Muscle of arm (tissue), 14 donors: ENCODE measurements at places on chromosomes 5 and 9. TPM values are rescaled to one million over a fixed set of nuclear protein-coding genes. Genes with fewer than 3 reads are reported as not detected.

EPB41L4A gene
- polyA plus RNA-seq: 8.5 TPM

DNA sequence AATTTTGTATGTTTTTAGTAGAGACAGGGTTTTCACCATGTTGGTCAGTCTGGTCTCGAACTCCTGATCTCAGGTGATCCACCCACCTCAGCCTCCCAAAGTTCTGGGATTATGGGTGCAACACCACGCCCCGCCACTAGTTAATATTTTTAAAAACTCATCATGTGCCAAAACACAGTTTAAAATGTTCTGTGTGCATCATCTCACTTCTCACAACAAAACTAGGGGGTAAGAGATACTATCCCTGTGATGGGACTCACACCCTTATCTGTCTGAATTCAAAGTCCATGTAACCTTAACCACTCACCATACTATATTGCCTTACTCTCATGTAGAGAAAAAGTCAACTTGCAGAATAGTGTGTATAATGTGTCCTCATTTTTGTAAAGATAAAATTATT is 2.6 kb downstream of the PKD2L2 start:
- DNase-seq: no peak

GRCh38 chr5:34803974-34804732 is 34.8 kb upstream of the TTC23L start:
- peak; percentile 25 for DNase-seq

PDE4D gene
- not detected for polyA plus RNA-seq

DNA sequence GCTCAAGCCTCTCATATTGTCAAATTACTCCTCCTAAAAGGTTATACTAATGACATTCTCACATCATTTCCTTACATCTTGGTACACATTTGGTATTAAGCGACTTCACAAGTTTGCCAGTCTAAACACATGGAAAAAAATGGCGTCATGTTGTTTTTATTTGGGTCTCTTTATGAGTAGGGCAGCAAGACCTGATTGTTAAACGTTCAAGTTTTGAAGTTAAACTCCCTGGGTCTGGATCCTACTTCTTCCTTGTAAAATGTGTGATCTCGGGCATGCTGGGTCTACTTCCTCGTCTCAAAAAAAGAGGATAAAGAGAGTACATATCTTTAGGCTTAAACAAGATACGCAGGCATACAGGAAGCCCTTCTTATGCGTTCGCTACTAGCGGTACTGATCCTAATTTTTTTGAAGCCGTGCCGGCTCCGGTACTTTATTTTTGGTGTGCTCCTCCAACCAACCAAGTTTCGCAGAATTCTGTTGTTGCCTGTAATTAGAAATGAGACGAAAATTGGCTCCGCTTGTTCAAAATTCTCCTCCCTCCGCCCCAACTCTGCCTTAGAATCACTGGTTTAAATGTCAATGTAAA is 596 bp upstream of the CDC37L1 start:
- DNase-seq: peak; percentile 66

DNA sequence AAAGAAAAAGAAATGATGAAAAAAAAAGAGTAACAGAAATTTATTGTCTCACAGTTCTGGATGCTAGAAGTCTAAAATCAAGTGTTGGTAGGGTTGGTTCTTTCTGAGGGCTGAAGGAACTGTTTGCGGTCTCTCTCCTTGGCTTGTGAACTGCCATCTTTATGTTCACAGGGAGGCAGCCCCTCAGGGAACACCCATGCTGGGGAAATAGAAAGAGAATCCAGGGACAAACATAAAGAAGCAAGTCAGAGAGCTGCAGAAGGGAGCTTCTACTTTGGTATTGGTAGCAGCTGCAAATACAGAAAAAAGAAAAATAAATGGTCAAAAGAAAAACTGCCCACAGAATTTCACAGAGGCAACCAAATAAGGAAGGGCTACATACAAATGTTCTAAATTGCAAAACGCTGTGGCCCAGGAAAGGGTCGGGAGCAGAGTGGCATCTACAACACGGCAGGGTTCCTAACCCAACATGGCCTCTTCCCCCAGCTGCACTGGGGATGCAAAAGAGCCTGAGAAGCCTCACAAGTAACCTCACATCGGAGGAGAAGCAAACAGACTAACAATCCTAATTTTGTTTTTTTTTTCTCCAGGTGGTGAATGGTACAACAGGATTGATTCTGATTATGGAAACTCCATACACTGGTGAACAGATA is 37.4 kb downstream of the ELOVL7 start:
- DNase-seq: no peak

DNA sequence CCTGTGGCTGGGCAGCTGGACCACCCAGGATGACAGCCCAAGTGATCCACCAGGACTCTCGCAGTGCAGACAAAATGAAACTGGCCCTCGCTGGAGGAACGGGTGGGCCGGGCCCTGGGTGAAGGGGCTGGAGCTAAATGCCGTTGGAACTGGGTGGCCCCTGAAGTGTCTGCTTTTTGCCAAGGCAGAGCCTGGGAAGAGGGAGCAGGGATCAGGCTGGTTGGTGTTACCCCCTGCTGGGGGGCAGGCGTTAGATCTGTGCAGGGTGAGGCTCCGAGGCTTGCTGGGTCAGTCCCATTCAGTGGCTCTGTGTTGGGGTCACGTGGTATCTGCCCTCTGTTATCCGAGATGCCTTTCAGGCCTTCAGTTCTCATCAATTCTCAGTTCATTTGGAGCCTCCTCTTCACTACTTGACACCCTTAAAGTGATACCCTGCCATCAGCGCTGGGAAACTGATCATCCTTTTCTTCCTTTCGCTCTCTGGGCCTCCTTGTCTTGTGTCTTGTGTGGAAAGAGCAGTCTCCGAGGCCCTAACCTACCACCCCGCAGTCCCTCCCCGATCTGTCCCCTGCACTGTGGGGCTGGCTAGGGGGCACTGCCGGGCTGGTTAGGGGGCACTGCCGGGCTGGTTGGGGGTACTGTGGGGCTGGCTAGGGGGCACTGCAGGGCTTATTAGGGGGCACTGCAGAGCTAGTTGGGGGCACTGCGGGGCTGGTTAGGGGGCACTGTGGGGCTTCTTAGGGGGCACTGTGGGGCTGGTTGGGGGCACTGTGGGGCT is 37.3 kb downstream of the COL5A1 start:
- no peak for DNase-seq

GRCh38 chr9:38361473-38361850 is 31.0 kb upstream of the ALDH1B1 start:
- DNase-seq: no peak

FGF18 gene
- polyA plus RNA-seq: 16.4 TPM

GRCh38 chr5:130227699-130228098 is 323.4 kb downstream of the CHSY3 start:
- DNase-seq: no peak

DNA sequence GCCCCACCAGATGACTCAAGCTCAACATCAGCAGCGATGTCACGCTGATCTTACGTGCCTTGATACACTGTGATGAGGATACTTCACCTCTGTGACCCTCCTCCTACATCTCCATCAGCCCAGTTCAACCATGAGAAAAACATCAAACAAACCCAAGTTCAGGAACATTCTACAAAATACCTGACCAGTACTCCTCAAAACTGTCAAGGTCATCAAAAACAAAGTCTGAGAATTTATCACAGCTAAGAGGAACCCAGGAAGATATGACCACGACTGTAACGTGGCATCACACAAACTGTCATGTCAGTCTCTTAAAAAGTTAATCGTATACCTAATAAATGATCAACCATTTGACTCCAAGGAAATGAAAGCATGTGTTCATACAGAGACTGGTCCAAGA is 90.8 kb downstream of the COL23A1 start:
- no peak for DNase-seq

DNA sequence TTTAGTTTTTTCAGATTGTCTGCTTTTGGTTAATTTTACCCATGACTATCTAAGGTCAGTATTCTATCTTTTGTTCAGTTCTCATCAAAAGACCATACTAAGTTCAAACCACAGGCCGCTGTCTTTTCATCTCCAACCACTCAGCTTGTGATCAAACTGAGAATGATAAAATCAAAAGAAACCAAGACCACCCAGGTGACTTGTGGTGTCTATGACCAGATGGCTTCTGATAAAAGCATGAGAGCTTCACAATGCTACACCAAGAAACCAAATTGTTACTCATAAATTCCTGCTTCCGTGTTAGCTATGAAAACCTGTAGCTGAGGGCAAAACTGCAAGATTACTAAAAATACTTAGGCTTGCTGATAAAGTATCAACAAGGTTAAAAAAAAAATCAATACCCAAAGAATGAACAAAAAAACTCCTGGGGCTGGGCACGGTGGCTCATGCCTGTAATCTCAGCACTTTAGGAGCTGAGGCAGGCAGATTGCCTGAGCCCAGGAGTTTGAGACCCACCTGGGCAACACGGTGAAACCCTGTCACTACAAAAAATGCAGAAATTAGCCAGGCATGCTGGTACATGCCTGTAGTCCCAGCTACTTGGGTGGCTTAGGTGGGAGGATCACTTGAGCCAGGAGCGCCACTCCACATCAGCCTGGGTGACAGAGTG is 25.8 kb upstream of the GPX8 start:
- no peak for DNase-seq

NOP16 gene
- polyA plus RNA-seq: 28.8 TPM

- no peak for DNase-seq
Measured at GRCh38 chr5:160799184-160799583, 52.8 kb downstream of the ATP10B start.

- DNase-seq: no peak
Measured at GRCh38 chr9:99087462-99087861, 17.5 kb upstream of the TGFBR1 start.

- no peak for DNase-seq
Measured at GRCh38 chr9:91818225-91818585, 131.8 kb downstream of the ROR2 start.

ROR2 gene
- 4.5 TPM for polyA plus RNA-seq

GRCh38 chr5:16889203-16889971 is 46.7 kb downstream of the MYO10 start:
- no peak for DNase-seq

DNA sequence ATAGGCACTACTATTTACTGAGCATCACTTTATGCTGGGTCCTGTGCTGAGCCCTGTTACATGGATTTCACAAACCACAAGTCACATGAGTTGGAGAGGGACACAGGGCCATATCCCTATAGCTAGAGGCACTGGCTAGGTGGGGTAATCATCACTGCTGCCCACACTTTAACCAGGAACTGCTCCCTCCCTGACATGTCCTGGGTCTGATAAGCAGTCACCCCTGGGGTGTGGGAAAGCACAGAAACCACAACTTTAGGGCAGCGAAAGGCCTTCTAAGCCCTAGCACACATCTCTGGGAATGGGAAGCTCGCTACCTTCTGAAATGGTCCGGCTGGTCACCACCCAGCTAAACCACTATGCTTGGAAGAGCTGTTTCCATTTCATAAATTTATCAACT is 15.0 kb downstream of the TBC1D2 start:
- no peak for DNase-seq

HRH2 gene
- 0.93 TPM for polyA plus RNA-seq

- DNase-seq: no peak
Measured at GRCh38 chr5:89449392-89450148, 566.6 kb upstream of the MEF2C start.

FOXD4L5 gene
- 0.95 TPM for polyA plus RNA-seq

- no peak for DNase-seq
Measured at GRCh38 chr9:4206718-4207117, 93.2 kb downstream of the GLIS3 start.

DNA sequence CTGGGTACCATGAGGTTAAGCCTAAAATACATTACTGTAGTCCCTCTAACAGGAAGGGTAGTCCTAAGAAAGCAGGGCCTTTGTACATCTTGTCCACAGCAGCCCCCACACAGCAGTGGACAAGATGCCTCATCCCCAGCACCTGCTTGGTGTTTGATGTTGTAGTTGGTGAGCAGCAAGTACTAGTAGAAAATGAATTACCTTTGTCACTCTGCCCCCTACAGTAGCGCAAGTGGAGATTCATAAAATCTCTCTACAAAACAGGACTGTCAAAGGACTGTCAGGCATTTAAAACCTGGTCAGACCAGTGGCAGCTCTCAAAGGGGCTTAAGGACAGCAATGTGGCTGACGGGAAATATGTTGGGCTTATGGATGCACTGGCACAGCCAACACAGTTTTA is 122.5 kb downstream of the TMEM174 start:
- no peak for DNase-seq

- DNase-seq: no peak
Measured at GRCh38 chr9:7033076-7034045, 275.6 kb downstream of the KDM4C start.

DNA sequence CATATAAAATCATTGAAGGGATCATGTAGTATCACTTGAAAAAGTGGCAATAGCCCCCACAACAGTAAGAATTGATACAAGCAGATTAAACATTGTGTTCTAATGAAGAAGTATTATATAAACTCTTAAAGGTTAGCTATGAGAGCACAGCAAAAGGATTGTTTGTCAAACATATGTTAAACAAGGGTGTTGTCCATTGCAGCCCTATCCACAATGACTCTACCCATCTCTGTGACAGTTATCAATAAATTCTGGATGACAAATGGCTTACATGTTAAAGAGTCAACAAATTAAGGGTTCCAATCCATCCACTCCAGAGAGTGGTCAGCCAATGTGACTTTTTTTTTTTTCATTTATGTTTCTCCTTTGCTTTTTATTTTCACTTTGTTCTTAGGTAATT is 238.7 kb downstream of the SEMA5A start:
- no peak for DNase-seq

- DNase-seq: no peak
Measured at GRCh38 chr9:76607730-76608436, 148.9 kb downstream of the GCNT1 start.

- no peak for DNase-seq
Measured at GRCh38 chr9:125973547-125973946, 226.4 kb downstream of the PBX3 start.

- DNase-seq: no peak
Measured at GRCh38 chr5:85140471-85140870, 755.8 kb upstream of the EDIL3 start.

- no peak for DNase-seq
Measured at GRCh38 chr5:39640552-39640951, 215.8 kb upstream of the DAB2 start.

DNA sequence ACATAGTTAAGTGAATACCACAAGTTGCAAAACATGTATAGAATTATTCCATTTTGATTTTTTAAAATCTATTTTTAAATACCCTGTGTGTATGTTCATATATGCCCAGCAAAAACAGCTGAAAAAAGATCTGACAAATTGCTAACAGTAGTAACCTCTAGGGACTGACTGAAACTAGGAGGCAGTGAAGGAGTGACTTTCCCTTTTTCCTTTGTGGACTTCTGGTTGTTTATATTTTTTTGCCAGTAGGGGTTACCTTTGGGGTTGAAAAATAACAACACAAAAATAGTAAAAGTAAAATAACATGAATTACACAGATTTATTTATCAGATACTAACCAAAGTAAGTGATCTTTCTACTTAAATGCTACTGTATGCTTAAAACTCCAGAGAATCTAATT is 2.9 kb downstream of the MEGF9 start:
- DNase-seq: no peak

COL27A1 gene
- polyA plus RNA-seq: 26.0 TPM

GRCh38 chr9:36191290-36191645 is 547 bp downstream of the CLTA start:
- DNase-seq: peak; percentile 11
